Endothelial cell of umbilical vein (primary cell): ENCODE measurements at places on chromosomes 4 and X. TPM values are rescaled to one million over a fixed set of nuclear protein-coding genes. Genes with fewer than 3 reads are reported as not detected.

DNA sequence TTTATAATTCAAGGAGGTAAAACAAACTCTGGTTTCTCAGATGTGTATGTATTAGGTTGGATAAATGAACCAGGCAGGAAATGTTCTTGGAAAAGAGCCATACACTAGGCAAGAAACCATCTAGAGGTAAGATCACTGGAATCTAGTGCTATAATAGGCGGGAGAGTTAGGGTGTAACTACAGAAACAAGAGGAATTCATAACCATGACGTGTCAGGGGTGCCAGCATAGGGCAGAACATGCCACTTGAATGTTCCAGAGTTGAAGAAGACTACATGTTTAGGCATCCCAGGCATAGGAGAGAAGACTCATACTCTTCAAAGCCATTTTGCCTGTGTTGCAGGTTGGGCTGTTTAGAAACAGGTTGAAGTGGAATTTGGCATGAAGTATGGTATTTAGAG, 198.7 kb downstream of the CCNG2 start:
- no peak for DNase-seq

- no peak for DNase-seq
Observed at GRCh38 chrX:106038625-106039024, at the start of gene SERPINA7. SERPINA7 (minus strand) TSS chrX:106038727; CDS start chrX:106037058, 1,669 bp downstream.

The RHOH gene
- 0.30 TPM in 1 of 2 replicates, not detected in the other for total RNA-seq

DNA sequence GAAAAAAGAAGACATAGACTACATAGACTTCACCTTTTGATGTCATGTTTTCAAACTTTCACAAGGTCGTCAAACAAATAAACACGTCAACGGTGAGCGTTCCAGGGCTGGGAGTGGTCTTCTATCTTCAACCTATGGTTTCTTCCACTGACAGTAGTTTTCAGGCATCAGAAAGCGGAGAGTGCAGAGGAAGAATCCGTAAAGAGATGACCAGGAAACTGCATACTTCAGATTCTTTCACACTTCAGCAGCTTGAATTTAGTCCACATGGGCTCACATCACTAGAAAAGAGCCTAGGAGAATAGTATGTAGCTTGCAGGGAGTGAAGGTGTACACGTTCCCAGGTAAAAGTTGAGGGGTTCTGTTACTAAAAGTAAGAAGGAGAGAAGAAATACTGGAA, 58.5 kb downstream of the NPY1R start:
- no peak for DNase-seq

- DNase-seq, result no peak
Observed at GRCh38 chr4:101156619-101157310, 190.6 kb downstream of the PPP3CA start.

The FAM133A gene
- not detected in 2 replicates for total RNA-seq

The CENPVL1 gene
- total RNA-seq, result not detected in 2 replicates

GRCh38 chrX:149799095-149799714, 17.5 kb downstream of the MAGEA9 start:
- DNase-seq, result no peak

The RHOXF1 gene
- total RNA-seq, result not detected in 2 replicates

GRCh38 chr4:85928775-85929591, 430.9 kb downstream of the MAPK10 start:
- DNase-seq, result no peak

DNA sequence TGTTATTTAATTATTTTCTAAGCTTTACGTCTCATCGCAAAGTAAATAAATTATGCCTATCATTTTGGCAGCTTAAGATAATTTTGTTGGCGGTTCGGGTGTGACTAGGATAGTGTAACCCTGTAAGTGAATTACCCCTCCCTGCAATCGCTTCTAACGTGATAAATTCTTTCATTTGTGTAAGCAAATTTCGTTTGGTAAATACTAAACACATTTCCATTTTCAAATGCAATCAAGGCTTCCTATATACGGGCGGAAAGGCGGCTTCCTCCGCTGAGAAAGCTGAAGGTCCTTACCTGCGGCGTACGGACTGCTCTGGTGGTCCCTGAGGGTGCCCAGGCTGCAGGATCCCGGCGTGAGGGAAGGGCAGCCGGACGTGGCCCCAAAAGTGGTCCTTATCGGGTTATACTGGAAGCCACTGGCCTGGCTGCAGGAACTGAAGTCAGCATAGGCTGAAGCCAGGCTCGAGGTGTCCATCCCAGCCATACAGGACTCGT, 403 bp downstream of the PHOX2B start:
- DNase-seq, result no peak

The TENT5D gene
- not detected in 2 replicates for total RNA-seq

The AKAP14 gene
- not detected in 2 replicates for total RNA-seq

- DNase-seq, result no peak
Observed at GRCh38 chrX:40090961-40091360, 6.8 kb downstream of the BCOR start.

- no peak for DNase-seq
Observed at GRCh38 chr4:85573270-85573669, 98.3 kb downstream of the ARHGAP24 start.

GRCh38 chr4:8435656-8436121, 4.8 kb downstream of the ACOX3 start:
- DNase-seq, result peak; percentile 38

- DNase-seq, result no peak
Observed at GRCh38 chr4:24793219-24794005, 2.0 kb upstream of the SOD3 start.

The ENPP6 gene
- total RNA-seq, result not detected in 2 replicates

GRCh38 chrX:109624641-109625616, at the start of gene KCNE5:
KCNE5 (minus strand) TSS chrX:109625172; CDS start chrX:109625020, 152 bp downstream.
- no peak for DNase-seq

The GPR78 gene
- total RNA-seq, result not detected in 2 replicates

GRCh38 chrX:70508296-70508911, 63.8 kb downstream of the DLG3 start:
- DNase-seq, result peak; percentile 55

The CXXC4 gene
- not detected in 2 replicates for total RNA-seq

GRCh38 chr4:181524499-181524898, 718.7 kb upstream of the TENM3 start:
- DNase-seq, result no peak

The DNAAF6 gene
- total RNA-seq, result not detected in 2 replicates

- DNase-seq, result no peak
Observed at GRCh38 chr4:159268607-159269006, 165.7 kb downstream of the RAPGEF2 start.

The RTL9 gene
- total RNA-seq, result not detected in 2 replicates

GRCh38 chr4:84529169-84529751, 30.2 kb upstream of the NKX6-1 start:
- peak; percentile 29 for DNase-seq

The ETDB gene
- not detected in 2 replicates for total RNA-seq

- no peak for DNase-seq
Observed at GRCh38 chrX:47607091-47607490, 12.6 kb downstream of the SYN1 start.

The DGKK gene
- not detected in 2 replicates for total RNA-seq

The TMEM150C gene
- 6.5 and 6.6 TPM in 2 replicates for total RNA-seq

- peak; percentile 54 for DNase-seq
Observed at GRCh38 chr4:47075262-47075661, 43.9 kb downstream of the GABRB1 start.

DNA sequence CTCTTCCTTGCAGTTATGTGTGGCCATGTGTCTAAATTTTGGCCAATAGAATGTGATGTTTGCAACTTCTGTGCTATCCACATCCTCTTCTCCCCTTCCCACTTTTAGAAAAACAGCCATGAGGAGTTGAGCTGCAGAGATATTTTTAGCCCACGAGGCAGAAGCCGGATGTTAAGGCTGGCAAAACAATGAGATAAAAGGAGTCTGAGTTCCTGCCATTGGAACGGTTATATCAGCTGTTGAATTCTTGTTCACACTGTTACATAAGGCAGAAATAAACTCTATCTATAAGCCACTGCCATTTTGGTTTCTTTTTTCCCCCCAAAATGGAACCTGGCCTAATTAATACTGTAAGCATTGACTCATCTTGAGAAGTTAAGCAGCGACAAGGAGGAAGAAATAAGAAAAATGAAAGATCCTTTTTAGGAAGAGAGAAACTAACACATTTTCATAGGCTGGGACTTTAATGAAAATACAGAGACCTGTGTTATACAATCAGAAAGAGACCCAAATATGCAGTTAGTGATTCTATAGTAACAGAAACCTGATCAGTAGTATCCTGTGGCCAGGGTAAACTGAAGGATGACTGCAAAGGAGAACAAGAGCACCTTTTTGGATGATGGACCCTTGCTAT, 200.5 kb downstream of the INPP4B start:
- DNase-seq, result peak; percentile 78

DNA sequence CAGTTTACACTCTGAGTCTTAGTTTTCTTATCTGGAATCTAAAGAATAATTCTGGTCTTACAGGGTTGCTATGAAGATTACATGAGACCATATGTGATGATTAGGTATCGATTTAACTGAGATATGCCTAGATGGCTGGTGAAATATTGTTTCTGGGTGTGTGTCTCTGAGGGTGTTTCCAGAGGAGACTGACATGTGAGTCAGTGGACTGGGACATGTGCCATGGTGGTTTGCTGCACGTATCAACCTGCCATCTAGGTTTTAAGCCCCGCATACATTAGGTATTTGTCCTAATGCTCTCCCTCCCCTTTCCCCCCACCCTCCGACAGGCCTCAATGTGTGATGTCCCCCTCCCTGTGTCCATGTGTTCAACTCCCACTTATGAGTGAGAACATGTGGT, 186.0 kb upstream of the CXorf66 start:
- DNase-seq, result no peak

GRCh38 chrX:114717921-114718320, 134.0 kb downstream of the HTR2C start:
- DNase-seq, result no peak

DNA sequence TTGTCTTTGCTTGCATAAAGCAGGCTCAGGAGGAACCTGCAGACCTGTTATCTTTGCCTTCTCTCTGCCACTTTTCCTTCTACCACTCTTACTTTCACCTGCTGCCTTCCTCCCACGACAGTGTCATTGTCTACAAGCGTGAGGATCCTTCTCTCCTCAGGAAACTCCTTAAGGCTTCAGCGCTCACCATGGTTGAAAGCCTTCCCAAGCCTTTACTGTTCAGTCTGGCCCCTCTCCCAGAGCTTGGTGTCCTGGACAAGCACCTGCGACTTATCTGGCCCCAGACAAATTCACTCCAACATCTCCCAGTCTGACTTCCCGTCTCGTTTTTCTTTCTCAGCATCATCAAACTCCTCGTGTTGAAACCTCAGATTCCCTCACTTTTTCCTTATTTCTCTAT, 31.0 kb downstream of the CC2D2A start:
- DNase-seq, result no peak

The AWAT2 gene
- total RNA-seq, result 0.20 and 0.21 TPM in 2 replicates

DNA sequence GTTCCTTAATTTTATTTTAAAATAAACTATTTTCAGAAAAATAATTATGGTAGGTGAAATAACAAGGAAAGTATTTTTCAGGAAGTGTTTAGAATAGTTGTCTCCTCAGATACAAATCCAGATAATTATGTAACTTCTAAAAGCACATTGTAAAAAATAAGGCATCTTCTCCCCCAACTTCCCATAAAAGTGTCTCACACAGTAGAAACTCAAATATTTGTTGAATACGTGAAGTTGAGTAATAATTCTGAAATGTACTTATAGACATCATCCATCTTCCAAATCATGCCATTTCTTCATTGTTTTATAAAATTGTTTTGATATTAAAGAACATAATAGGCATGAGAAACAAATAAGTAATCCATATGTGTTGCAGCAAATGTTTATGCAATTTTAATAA, 18.0 kb downstream of the SHISA3 start:
- no peak for DNase-seq

The LRIT3 gene
- 0.13 and 0.16 TPM in 2 replicates for total RNA-seq

The TMEM47 gene
- 22.2 and 26.8 TPM in 2 replicates for total RNA-seq

DNA sequence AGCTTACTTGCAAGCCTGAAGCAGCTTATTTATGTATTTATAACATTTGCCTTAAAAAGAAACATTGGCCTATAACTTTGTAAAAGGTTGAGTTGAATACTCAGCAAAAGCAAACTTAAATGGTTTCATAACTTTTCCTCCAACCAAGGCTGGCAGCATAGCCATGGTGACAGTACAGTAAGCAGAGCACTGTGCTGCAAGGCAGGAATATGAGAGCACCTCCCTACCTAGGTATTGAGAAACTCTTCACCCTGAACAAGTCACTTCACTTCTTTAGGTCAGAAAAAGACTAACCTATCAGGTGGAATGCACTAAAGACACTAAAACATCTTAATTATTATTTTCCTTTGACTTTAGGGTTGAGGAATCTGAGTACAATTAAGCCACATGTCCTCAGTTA, 63.9 kb upstream of the GYPA start:
- no peak for DNase-seq

DNA sequence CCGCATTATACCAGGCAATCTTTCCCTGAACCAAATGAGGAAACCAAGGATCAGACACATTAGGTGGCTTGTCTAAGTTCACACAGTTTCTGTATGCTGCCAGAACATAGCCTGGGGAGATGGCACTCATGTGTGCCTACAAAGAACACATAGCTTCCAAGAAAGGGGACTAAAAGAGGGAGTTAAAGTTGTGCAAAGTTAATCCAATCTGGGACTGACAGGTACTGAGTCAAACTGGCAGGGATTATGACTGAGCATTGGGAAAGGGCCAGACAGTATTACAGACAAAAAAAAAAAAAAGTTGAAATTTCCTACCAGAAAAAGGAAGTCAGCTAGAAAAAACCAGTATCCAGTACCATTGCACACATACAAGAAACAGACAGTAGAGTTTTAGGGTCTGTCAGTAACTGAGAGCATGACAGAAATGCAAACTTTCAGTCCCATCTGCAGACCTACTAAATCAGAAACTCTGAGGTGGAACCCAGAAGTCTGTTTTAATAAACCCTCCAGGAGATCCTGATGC, 37.2 kb downstream of the ADAMTS3 start:
- no peak for DNase-seq

- no peak for DNase-seq
Observed at GRCh38 chrX:111519215-111519614, 7.8 kb downstream of the SERTM2 start.
